ENCODE measurements at places on chromosomes 2 and 18.

DNA sequence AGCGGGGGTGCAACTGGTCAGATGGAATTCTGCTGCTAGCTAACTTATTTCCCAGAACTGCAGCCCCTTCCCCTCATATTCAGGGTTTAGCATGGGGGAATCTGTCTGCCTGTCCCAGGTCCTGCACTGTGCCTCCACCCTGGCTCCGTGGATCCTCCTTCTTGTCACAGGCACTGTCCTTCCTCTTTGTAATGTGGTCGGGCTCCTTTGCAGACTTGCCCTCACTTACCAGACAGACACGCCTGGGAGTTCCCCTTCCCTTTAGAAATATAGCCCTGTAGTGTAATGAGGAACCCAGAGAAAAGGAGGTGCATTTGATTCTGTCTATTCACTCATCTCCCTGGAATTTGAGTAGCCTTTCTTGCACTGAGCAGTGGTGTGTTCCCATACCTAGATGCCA lies 108.7 kb downstream of the TRIM43 start:
- no peak for DNase-seq

DNA sequence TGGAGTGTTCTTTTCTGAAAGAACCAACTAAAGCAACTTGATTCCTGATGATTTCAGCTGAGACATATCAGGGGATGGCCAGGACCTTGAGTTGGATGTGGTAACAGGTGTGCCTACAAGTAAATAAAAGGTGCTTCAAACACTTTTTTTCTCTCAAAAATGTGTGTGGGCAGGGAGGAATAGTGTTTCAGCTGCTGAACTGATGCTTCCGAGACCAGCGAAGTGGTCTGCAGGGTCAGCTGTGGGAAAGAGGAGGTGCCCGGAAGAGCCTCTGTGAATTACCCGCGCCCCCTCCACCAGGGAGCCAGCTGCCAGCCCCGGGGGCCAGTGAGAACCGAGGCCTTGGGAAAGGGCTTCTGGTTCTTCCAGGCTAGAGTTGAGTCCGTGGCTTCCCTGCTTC lies 249.3 kb downstream of the GBX2 start:
- no peak for DNase-seq

GRCh38 chr2:170895023-170895757 lies 33.9 kb upstream of the GORASP2 start:
- no peak for DNase-seq

- DNase-seq, result no peak
Measured at GRCh38 chr18:43013486-43013885, 102.0 kb downstream of the RIT2 start.

DNA sequence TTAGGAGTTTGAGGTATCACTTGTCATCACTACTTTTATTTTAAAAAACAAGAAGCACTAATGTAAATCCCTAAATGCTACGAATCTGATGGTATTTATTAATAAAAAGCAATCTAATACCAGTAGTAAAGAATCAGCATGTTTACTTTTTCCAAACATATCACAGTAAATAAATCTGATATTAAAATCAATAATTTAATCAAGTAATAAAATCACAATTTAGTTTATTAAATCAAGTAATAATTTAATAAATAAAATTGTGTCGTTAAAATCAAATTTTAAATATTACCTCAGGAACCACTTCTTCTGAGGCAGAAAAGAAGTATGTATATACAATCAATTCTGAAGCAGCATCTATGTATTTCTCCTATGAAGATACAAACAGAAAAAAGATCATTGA lies 18.0 kb downstream of the TMX3 start:
- no peak for DNase-seq

- DNase-seq, result no peak
Measured at GRCh38 chr2:239496700-239497099, 95.9 kb upstream of the HDAC4 start.

- DNase-seq, result no peak
Measured at GRCh38 chr18:2982022-2982421, 30.9 kb downstream of the LPIN2 start.

GRCh38 chr2:146661473-146662096 lies 1183.2 kb upstream of the ACVR2A start:
- DNase-seq, result no peak

- no peak for DNase-seq
Measured at GRCh38 chr2:172087207-172087779, 2.0 kb downstream of the DLX1 start.

GRCh38 chr18:56844556-56844955 lies 193.4 kb downstream of the WDR7 start:
- DNase-seq, result no peak

DNA sequence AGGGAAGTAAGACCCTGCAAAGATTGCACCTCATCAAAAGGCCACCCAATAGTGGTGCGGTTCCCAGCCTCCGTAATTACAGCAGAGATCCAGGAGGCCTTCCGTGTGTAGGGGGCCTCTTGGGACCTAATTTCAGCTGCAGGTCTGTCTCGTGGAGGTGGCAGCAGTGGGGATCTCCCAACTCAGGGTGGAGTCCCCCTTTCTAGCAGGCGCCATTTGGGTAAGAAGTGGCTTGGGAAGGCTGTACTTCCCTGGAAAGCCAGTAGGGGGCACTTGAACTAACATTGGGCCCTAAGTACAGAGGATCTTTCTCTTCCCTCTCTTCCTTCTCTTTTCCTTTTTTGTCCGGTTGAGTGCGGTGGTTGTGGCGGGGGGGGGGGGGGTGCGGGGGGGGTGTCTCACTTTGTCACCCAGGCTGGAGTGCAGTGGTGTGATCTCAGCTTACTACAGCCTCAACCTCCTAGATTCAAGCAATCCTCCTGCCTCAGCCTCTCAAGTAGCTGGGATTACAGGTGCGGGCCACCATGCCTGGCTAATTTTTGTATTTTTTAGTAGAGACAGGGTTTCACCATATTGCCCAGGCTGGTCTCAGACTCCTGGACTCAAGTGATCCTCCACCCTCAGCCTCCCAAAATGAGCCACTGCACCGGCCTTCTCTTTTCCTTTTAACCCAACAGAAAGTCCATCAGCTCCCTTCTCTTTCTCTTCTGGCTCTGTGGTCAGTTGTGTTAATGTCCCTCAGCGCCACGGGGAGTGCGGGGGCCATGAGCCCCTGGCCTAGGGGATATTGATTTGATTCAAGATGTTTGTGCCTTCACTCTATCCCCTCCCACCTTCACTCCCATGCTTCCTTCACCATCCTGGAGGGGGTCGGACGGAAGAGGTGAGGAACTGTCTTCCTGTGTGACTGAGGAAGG lies 32.0 kb downstream of the CENPO start:
- DNase-seq, result no peak

GRCh38 chr2:131045286-131046027 lies 47.8 kb downstream of the FAM168B start:
- no peak for DNase-seq

DNA sequence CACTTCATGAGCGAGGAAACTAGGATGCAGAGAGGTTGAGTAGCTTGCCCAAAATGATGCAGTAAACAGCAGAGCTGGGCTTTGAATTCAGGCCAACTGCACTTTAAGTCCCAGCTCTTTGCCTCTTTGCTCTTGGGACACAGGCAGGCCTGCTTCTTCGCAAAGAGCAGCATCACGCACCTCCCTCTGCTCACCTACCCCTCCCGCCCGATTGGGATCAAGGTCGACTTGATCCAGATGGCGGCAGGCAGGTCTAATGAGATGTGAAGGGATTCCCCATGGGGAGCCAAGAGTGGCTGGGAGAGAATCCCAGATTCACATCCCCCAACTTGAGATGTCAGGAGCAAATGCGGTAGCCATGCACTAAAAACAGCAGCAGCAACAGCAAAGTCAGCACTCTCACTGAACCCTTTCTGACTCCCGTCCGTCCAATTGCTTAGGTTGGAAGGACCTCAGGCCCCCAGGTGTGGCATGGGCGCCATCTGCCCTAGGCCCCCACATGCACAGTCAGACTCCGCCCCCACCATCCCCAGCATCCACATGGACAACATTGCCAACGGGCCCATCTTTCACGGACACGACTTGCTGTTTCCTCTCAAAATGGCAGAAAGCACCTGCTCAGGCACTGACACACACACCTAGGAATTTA lies 84.3 kb upstream of the MAP4K4 start:
- DNase-seq, result no peak
